HS-5 (cell line): ENCODE measurements at places on chromosomes 1 and 21.

DNA sequence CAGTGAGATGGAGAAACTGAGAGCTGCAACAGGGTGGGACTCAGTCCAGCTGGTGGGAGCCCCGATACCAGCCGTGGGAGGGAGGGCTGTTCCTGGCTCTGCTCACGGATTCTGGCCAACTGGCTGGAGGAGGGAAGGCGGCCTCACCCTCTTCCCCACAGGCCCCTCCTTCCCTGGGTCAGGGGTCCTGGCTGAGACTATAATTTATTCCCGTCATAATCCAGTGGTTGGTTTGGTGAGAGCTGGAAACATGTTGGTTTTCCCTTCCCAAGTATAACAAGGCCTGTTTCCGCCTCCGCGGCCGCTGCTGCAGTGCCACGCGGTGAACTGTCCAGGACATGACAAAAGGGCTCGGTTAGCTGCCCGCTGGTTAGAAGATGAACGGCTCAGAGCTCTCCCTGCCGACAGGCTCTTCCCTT lies 10.0 kb downstream of the PTPRF start:
- no peak for DNase-seq

DNA sequence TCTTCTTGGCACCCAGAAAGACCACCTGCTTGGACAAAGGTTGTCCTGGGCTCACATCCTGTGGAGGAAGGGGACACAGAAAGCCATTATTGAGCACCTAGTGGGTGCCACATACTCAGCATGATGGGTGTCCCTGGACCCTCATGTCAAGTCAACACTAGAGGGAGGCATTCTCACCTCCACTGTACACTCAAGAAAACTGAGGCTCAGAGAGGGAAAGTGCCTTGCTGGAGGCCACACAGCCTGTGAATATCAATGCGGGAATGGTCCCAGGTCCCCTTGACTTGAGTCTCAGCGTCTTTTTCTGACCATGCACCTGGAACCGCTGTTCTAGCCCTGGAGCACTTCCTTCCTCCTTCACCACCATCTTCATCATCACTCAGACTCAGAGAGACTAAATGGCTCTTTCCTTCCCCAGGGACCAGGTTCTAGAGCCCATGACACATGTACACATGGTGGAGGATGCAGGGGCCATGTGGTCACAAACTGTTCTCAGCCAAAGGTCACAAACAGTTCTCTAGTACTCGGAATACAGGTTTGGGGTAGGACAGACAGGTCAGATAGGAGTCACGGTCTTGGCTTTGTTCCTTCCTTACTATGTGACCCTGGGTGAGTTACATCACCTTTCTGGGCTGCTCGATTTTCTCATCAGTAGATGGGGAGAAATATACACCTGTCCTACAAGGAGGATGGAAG lies 89.2 kb upstream of the WNT4 start:
- no peak for DNase-seq

DNA sequence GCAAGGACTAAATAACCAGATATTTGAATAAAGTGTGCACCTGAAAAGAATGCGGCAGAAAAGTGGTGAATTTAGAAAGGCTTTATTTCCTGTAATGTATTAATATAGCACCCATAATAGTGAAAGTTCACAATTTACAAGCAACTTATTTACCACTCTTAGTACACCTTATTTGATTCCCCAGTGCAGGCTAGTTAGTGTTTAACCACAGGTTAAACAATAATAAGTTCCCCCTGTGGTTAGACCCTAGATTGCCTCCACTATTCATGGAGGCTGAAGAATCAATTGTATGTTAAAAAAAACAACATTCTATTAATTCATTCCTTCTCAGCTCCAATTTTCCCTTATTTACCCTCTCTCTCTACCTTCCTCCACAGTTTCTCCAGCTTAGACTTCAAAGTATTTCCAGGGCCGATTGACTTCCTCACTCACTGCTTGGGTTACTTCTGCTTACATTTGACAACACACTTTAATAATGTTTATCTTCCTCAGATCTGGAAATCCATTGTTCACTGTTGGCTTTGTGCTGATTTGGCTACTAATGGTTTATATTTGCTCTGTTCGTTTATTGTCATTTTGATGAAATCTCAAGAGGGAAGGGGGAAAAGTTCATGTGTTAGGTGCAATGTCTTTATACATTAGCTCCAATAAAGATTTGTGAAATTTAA lies 796.3 kb downstream of the BRINP3 start:
- DNase-seq = no peak

DNA sequence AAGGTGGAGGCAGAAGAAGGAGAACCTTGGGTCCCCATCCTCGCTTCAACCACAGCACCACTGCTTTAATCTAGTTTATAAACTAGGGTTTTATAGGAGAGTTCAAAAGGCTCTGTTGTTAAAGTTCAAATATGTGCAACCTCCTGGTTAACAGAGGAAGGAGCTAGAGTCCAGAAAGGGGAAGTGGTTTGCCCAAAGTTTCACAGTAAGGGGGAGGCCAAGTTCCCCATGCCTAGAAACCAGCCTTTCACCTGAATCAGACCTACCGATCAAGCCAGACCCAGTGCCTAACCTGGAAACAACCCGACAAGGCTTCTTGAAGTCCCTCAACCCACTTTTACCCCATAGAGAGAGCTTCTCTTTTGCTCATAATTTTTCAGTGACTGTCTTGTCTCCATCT lies 106.5 kb downstream of the PLPP3 start:
- no peak for DNase-seq

DNA sequence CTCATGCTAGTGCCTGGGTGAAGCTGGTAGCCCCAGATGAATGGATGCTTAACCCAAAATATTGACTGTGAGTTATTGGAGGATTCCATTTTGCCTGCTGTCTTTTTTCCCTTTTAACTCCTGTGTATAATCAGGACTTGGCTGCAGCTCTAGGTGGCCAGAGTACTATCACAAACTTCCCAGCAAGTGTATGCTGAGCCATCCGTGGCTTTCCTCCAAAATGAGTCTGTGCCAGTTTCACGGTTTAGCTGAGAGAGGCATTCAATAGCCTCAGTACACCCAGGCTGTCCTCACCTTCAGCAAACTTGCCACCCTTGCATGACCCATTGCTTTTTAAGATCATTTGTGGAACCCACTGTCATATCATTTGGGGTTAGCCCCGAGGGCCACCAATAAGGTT lies 5.3 kb upstream of the DPT start:
- no peak for DNase-seq

DNA sequence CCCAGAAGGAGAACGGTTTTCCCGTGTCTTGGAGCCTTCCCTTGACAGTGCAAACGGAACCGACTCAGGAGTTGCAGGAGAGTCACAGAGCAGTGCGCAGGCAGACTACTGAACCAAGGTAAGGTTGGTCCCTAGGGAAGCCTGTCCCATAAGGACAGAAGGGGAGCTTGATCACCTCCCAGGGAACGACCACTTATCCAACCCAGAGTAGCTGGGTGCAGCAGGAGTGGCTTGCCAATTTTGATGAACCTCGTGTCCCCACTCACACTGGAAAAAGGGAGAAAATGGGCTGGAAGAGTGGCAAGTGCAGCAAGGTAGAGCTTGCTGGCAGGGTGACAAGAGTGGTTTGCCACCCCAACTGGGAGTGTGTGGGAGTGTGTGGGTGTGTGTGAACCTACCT lies 95.1 kb downstream of the LIPI start:
- DNase-seq = no peak

- no peak for DNase-seq
These were observed 87.1 kb upstream of the TNR start for GRCh38 chr1:175830500-175830899.
